ENCODE measurements at places on chromosomes 2 and 18.

DNA sequence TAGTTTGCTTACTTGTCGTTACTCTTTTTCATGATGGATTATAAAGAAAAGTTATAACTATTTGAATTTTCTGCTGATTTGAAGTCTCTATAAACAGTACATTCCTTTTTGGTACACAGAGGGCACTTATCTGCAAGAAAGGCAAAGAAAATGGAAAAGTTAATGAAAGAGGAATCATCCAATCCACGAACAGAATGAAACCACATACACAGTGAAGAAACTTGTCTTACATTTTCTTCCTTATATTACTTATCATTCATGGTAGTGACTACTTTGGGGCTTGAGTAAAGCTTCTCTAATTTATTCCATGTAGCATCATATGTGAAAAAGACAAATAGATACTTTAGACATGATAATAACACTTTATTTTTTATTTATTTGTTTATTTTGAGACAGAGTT lies 14.8 kb upstream of the ACTR3 start:
- DNase-seq = no peak

- DNase-seq = no peak
Observed at GRCh38 chr2:134682726-134683125, 36.1 kb downstream of the TMEM163 start.

DNA sequence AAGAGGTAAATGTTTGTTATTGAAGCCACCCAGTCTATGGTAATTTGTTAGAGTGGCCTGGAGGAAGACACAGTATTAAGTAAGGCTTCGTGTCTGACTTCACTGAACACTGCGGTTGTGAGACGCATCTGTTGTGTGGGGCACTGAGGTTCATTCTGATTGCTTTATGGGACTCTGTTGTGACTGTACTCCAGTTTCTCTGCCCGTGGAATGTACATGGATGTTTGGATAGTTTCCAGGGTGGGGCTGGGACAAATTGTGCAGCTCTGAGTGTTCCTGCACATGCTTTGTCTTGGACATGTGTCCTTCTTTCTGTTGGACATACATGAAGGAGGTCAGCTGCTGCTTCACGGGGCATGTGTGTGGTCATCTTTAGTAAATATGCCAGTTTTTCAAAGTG lies 58.6 kb downstream of the ODC1 start:
- DNase-seq = no peak

GRCh38 chr2:172745636-172746035 lies 10.0 kb downstream of the RAPGEF4 start:
- DNase-seq = no peak

DNA sequence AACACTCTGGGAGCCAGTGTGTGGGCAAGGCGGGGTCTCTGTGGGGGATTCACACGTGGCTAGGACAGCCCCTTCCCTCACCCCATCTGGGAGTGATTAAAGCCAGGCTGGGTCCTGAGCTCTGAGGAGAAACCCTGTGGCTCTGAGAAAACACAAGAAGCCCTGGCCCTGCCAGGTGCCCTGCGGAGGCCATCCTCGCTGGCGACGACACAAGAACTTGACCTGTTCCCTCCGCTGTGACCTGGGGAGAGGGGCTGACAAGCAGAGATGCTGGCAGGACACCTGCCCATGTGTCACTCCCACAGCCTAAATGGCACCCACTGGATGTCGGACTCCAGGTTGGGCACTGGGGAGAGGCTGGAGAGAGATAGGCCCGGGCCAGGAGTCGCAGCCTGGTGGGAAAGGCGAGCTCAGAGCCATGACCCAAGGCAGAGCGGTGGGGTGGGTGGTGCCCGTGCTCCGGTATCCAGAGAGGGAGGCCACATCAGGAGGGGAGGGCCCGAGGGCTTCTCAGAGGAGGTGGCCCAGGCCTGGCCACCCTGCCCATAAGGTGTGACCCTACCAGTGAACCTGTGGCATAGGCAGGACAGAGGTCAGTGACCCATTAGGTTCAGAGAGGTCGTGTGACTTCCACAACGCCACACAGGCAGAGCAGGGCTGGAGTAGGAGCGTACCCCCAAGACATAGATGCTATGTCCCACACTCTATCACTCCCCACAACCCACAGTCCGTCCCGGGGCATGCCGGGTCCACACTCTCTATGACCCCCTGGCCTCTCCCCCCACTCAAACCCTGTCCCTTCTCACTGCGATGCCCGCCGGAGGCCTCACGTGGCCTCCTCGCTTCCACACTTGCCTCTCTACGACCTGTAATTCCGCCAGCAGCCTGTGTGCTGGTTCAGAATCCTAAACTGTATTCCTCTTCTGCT lies 59.4 kb upstream of the HPCAL1 start:
- no peak for DNase-seq

DNA sequence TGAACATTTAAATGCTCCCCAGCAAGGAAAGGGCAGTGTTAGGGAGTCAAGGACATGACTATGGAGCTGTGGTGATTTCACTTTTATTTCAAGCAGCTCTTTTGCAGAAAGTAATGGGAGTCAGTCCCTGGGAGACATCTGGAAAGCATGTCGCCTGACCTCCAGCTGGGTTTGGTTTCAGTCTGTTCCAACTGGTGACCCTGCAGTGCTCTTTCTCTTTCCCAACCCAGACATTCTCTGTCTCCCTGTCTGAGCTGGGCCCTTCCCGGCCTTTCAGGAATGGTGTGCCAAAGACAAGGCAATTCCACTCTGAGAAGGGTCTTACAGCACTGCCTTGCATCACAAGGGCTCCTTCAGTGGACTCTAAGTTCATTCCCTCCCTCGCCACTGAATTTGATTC lies 323.2 kb downstream of the OSR1 start:
- DNase-seq = no peak

- no peak for DNase-seq
Observed at GRCh38 chr2:23381084-23381483, 3.9 kb upstream of the KLHL29 start.

DNA sequence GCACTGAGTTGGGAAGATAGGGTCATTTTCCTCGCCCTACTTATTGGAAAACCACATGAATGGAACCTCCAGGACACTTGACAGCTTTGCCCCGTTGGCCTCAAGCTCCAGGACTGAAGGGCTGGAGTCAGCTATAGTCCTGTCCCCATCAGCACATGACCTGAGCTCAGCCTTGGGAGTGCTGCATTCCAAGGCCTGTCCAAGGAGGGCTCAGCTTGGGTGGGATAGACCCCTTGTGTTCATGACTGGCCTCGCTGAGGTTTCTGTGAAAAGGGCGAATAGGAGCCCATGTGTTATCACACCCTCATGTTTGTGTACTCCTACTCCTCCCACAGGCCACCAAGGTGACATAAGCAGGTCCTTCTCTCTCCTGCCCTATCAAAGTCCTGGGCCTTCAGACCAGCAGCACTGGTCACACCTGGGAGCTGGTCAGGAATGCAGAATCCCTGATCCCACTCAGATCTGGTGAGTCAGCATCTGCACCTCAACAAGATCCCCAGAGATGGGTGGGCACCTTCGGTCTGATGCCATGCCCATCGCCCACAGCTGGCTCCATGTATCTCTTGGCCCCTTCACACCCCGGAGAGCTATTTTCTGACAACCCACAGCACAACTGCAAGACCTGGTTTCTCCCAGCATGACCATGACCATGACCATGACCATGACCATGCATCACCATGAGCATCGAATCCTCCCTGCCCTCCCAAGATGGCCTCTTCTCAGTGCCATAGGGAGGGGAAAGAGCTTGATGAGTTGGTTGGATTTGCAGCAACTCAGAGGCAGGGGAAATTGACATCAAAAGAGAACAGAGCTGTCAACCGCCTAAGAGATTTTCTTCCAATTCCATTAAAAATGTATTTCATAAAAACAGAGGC lies 83.0 kb upstream of the RAB6C start:
- no peak for DNase-seq

GRCh38 chr2:131105950-131106801 lies 1.0 kb downstream of the PLEKHB2 start:
- DNase-seq = peak; percentile 57

DNA sequence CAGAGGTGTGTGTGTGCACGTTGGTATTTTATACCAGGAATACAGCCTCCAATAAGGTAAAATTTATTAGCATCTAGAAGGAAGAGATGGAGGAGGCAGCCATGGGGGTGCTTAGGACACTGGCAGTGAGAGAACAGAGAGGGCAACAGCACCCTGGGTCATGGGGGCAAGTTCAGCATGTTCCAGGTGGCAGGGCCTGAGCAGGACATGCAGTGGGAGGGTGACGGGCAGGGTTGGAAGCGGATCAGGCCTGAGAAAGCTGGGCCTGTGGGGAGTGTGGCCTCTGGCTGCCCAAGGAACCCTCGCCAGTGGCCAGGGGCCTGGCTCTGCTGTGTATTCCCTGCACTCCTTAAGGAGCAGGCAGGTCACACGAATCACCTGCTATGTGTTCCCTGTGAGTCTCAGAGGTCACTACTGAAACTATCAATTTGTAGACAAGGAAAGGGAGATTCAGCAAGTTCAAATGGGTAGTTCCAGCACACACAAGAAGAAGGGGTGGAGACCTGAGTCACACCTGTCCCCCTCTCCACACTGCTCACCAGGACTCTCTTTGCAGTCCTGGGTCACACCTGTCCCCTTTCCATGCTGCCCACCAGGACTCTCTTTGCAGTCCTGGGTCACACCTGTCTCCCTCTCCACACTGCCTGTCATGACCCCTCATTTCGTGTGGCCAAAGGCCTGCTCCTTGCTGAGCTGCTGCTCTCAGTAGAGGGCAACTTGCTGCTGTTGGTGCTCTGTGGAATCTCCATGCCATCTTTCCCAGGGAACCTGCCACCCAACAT lies 463.9 kb upstream of the HS6ST1 start:
- DNase-seq = peak; percentile 6

- DNase-seq = peak; percentile 39
Observed at GRCh38 chr18:9708434-9709303, 568 bp downstream of the RAB31 start.

GRCh38 chr2:59383473-59383872 lies 1142.3 kb upstream of the FANCL start:
- DNase-seq = no peak

DNA sequence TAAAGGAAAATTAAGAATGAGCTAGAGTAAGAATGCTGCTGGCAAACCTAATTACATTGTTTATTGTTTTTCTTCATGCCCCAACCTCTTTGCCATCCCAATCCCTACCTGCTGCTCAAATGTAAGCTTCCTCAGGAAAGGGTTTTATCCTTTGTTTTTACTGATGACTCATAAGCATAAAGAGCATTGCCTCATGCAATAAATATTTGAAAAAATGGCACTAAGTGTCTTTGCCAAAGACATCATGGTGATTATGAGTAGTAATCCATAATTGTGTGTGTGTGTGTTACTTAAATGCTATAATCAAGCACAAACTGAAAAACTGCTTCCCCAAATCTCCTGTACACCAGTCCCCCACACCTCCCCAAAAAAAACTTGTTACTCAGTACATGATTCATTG lies 53.4 kb downstream of the DNER start:
- DNase-seq = no peak

DNA sequence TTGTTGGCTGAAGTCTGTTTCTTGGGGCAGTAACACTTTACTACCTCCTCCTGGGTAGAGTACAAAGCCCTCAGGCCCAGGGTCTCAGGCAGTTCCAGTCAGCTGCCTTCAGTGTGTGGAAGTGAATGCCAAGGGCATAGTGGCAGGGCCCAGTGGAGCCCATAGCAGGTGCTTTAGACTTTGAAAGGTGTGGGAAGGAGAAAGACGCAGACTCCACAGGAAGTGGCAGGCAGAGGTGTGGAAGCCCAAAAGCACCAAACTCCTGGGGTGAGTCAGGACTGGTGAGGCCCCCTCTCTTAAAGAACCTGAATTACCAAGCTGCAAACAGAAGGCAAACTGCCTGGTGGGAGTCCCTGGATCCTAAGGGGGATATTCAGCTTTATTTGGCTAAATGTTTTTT lies 45.3 kb downstream of the ADAM23 start:
- no peak for DNase-seq

DNA sequence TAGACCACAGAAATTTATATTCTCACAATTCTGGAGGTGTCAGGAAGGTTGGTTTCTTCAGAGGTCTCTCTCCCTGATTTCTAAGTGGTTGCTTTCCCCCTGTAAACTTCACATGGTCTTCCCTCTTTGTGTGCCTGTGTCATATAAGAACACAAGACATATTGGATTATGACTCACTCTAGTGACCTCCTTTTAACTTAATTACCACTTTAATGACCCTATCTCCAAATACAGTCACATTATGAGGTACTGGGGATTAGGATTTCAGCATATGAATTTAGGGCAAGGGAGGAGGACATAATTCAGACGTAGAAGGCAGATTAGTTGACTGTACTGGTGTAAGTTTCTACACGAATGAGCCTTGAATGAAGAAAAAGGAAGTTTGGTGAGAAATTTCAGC lies 38.2 kb upstream of the EPHA4 start:
- DNase-seq = no peak

GRCh38 chr2:215899141-215900074 lies 113.9 kb downstream of the MREG start:
- DNase-seq = no peak

DNA sequence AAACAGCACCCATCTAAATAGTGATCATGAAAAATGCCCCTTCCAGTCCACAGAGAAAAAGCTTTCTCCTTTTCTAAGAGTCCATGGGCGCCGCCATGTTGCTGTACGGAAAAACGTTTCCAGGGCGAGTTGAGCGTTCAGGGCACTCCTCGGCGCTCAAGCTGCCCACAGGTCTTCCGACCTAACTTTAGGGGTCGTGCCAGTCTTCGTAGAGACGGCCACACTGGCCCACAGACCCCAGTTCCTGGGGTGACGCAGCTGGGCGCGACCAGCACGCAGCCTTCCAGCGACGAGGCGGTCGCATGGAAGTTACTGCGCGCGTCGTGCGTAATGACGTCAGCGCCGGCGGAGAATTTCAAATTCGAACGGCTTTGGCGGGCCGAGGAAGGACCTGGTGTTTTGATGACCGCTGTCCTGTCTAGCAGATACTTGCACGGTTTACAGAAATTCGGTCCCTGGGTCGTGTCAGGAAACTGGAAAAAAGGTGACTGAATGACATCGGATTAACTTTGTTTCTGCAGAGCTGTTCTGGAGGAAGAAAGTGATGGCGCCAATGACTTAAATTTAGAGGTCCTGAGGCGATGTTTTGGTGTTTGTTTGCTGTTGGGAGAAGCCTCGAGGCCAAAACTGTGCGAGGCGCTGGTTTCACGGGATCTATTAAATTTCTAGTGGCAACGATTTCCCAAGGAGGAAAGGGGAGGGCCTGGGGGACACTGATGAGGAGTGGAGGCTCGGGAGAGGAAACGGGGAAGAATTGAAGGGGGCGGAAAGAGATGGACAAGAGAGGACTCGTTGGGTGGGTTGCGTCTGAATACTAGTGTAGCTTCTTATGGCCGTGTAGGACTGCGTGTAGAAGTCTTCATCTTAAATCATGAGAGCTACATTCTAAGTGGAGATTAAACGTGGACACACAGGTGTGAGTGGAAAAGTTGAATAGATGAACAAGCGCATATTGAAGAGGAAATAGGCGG lies at the start of the genes METTL4 and NDC80:
METTL4 (minus strand) TSS at position 306 of the 971 bp plus-strand sequence. CDS start 4,289 bp downstream, outside the sequence.
NDC80 (plus strand) TSS at position 358 of the 971 bp plus-strand sequence. CDS start 1,429 bp downstream, outside the sequence.
- DNase-seq = peak; percentile 88

DNA sequence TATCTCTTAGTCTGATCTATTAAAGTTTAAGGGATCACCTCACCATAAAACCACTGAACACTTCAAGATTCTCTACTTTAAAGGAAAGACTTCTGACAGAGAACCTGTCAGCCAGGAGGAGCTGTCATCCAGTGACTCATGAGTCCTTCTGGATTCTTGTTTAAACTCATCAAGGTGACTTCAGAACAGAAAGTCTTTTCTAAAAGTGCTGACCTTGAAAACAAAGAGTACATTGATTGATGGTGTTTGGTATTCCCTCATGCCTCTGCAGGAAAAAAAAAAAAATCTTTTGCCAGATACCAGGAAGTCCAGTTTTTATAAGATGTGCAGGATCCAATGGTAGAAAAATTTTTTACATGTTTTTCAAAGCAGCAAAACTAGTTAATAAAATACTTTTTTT lies 12.3 kb downstream of the DSG2 start:
- DNase-seq = no peak
